ENCODE measurements at places on chromosomes 11 and 22.

DNA sequence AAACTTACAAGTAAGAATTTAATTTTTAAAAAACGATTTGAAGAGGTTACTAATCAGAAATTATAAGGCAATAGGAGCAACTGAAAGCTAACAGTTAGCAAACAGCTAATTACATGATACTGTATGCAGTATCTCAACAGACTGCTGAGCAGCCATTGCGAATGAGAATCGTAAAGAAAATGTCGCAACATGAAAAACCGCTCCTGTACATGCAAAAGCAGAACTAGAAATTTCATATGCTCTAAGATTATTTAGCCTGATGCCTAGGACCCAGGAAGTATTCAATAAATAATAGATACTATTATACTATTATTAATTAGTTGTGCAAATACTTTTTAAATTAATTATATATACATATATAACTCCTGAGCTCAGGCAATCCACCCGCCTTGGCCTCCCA, 48.7 kb upstream of the EP300 start:
- DNase-seq, result no peak

DNA sequence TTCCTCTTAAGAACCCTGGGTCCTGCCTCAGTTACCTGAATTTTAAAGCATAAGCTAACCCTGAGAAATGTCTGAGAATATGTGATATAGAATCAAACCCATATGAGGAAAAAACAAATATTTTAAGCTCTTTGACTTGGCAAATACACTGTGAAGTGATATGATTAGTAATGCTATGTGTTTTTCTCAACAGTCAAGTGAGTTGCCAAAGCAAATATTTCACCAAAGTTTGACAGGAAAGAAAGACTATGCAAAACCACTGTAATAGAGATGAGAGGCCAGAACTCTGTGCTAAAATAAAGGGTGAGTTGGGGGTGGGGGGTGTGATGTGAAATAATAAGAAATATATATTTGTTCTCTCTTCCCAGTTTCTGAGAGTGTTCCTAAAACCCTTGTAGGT, 613.5 kb upstream of the CCDC179 start:
- DNase-seq, result peak; percentile 10

DNA sequence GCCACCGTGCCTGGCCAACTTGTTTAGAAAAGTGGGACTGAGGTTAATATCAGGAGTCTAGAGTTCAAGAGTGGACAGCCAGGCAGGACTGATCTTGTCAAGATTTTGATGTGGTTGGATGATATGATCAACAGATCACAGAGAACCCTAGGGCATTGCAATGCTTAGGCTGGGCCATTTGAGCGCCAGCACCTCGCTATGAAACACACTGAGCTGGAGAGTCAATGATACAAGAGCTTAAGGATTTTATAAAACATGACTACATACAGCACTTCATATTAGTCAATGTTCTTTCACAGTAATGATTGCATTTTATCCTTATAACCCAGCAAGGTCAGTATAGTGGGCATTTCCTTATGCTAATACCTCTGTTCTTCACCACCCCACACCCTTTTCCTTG, 15.4 kb upstream of the PEX26 start:
- DNase-seq, result no peak

DNA sequence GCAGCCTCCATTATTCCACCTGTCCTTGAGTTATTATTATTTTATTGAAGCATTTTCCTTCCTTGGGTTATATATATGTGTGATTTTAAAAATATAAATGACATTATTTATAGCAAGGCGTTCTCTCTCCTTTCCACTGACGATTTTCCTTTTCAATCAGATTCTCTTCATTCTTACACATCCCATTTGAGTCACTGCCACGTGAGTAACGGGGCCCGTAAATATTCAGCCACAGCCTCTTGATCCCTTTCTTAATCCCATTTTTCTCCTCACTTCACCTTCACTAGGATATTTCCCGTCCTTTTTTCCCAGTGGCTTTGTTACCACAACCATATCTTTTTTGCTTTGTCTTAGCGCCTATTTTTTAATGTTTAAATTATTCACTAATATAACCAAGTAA, 396.2 kb downstream of the NTM start:
- DNase-seq, result no peak

DNA sequence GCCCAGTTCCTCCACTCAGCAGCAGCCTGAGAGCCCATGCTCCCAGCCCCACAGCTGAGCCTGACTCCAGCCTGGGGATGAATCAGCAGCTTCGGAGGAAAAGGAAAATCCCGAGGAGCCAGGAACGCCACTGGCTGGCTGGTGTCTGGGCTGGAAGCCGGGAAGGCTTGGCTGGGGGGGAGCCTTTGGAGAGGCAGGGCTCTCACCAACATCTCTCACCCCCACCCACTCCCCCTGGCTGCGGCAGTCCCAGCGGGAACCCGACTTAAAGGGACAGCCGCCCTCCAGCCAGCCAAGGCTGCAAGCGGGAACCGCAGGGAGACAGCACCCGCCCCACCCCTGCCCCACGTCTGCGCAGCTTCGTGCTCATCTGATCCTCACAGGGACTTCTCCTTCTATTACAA, 28.4 kb downstream of the KIAA0930 start:
- peak; percentile 92 for DNase-seq

- DNase-seq, result no peak
These were observed 42.3 kb upstream of the NFRKB start for GRCh38 chr11:129937592-129938238.

GRCh38 chr11:32053151-32053888, 37.6 kb upstream of the RCN1 start:
- DNase-seq, result peak; percentile 52

- DNase-seq, result peak; percentile 41
These were observed 32.2 kb upstream of the TEAD1 start for GRCh38 chr11:12642040-12642439.

DNA sequence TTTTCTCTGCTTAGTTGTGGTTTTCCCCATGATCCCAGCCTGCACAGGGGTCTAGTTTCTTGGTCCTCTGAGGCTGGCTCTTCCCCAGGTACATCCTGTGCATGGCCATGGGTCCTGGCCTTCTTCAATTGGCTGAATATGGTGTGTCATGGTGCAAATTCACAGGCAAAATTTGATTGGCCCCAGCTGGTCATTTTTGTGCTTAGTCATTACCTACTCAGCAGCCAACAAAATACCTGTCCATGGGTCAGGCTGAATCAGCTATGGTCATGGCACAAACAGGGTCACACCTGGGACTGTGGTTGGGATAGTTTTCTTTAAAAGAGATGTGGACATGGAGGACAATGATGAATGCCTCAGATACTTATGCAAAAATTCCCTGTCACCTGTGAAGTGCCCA, 85.7 kb downstream of the CSNK2A3 start:
- DNase-seq, result no peak

DNA sequence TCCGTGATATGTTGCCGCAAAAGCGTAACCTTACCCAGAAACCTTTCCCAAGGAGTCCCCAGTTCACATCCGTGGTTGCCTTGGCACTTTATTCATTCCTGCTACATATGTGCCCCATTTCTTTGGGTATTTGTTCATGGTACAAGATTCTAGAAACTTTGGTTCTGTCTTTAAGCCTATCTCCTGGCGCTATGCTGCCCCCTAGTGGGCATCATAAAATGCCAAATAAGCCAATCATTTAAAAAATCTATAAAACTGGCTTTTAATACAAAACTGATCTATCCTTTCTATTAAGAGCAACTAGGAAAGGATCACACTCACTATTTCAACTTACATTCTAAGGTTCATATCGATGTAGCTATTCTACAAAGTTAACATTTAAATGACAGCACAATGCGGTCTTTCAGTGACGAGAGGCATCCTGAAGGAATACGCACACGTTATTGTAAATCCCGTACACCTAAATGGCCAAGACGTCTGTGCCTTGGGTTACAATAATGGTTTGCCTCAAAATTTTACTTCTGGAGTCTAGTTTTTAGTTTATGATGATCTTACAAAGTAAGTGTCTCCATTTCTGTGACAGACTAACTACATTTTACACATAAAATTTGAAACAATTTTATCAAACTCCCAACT, 16.2 kb downstream of the PIWIL3 start:
- peak; percentile 34 for DNase-seq

DNA sequence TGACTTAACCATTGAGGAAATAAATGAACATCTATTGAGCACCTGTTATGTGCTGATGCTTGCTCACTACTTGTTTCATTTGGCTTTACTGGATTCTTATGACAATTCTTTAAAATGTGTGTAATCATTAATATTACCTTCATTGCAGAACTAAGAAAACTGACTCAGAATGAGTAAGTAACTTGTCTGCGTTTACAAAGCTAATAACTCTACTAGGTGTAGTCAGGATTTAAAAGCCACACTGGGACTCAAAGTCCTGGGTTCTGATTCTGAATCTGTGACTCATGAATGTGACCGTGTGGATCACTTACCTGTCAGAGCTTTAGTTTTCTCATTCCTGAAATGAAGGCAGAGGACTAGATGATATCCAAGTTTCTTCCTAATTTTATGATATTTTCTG, 23.4 kb upstream of the KIRREL3 start:
- DNase-seq, result no peak

DNA sequence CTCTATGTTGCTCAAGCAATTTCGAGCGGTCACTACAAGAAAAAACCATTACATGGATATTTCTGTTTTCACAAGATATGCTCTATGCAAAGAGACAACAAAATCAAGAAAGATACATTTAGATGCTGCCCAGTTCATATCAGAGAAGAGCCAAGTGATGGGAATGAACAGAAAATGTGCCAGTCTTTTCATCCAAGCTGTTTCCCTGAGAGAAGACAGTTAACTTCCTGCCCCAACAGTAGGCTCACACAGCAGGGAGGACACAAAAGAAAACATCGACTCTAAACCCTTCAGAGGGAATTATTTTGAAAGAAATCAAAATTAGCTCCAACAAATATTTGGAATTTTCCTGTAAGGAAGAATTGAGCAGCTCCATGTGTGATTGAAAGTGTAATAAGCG, 11.6 kb downstream of the JAML start:
- DNase-seq, result no peak

GRCh38 chr11:82315093-82315492, 418.6 kb downstream of the FAM181B start:
- no peak for DNase-seq

GRCh38 chr11:19597876-19598275, 114.8 kb upstream of the NAV2 start:
- DNase-seq, result no peak

GRCh38 chr22:33271390-33272161, 213.4 kb upstream of the SYN3 start:
- peak; percentile 6 for DNase-seq

GRCh38 chr11:128472128-128473089, 114.9 kb downstream of the ETS1 start:
- DNase-seq, result peak; percentile 60

Measured in fibroblast of skin of right quadriceps (primary cell).